Amniotic stem cell (primary cell): ENCODE measurements at places on chromosomes 7 and 10.

DNA sequence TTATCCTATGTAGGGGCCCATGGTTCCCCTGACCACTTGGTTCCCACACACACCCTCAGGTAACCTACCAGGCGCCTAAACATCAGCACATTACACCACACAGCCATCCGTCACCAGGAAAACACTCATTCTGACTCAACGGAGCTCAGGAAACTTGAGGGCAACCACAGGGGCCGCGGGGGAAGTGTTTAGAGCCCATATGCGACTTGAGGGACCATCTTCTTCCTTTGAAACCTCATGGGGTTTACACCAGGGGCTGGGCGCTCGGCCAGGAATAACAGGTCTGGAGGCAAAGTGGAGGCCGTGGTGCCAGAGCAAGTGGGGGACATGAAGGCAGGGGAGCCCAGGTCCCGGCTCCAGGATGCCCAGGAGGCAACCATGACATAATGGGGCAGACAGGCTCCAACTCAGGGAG is 1.5 kb downstream of the STX1A start:
- DNase-seq: peak; percentile 61

GRCh38 chr10:14381475-14381874 is 50.8 kb upstream of the FRMD4A start:
- DNase-seq: no peak

GRCh38 chr7:23387583-23387982 is 82.7 kb downstream of the IGF2BP3 start:
- DNase-seq: no peak

DNA sequence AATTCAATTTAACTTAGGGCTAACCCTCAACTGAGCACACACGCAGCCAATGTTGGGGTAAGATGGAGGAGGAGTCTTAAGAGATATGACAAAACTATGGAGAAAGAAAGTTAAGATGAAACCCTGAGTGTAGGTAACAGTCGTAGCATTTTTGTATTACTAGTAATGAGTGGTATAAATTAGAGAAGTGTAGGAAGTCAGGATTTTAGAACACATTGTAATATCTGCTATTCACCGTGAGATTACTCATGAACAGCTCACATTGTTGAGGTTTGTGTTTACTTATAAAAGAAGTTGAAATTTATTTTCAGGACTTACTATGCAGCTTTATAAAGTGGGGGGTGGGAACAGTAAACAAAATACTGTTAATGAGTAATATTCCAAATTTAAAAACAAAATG is 107.2 kb downstream of the ARHGAP21 start:
- DNase-seq: no peak

GRCh38 chr7:90804370-90804769 is 208.2 kb downstream of the CDK14 start:
- DNase-seq: no peak

DNA sequence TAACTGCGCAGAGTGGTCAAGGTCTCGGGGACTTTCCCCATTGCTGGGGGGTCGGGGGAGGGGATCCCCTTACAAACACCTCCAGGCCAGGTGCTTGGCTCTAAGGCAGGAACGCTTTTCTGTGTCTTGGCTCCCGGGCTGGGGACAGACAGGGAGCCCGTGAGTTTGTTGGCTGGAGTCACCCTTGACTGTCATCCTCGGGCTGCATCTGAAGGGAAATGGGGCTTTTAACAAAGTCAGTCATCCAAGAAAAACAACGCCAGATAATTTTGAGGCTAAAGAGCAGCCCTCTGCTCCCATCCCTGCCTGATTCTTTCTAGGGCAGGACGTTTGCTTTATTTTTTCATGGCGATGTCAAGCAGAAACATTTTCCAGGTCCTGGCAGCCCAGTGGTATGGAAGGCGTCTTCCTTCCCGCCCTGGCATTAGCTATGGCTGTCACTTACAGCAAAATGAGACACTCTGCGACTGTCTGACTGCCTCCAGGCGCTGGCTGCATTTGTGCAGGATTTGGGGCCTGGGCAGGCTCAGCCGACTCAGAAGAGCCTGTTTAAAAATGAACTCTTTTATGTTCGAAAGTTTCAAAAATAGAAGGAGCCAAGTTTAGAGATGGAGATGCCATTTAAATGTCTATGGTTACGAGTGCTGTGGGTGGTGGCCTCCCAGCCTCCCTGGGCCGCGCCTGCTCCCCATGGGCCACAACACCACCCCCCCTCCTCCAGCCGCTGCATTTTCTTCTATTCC is 54.7 kb upstream of the TNS3 start:
- DNase-seq: no peak

DNA sequence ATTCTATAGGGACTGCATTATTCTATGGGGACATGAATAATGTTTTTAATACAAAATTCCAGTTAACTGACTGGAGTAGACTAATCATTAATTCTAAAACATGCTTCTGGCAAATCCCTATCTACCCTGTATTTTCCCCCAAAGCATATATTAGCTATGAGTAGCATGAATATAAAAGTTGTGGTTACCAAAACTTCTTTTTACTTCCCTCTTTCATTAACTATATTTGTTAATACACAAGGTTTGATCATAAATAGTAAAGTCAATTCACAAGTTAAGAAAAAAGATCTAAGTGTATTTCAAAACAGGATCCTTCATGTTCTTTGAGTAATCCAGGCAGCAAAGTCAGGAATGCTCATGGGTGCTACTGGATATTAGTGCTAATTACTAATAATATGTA is 2.9 kb upstream of the RALA start:
- no peak for DNase-seq

- no peak for DNase-seq
Observed at GRCh38 chr7:47183862-47184590, 397.9 kb downstream of the TNS3 start.

DNA sequence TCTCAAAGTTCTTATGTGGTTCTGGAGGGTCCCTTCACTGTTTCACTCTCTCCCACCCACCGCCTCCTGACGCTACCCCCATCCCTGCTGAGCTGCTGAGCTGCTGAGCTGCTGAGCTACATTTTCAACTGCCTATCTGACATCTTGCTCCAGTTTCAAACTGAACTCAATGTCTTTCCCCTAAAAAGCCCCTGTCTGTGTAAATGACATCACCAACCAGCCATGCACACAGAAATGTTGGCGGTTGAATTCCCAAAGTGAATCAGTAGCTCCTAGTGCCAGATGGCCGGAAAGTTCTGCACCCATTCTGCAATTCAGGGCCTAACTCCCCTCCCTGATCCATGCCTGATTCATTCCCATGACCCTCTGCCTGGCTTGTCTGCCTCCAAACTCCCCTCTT is 71.2 kb downstream of the WNT2 start:
- DNase-seq: no peak

GRCh38 chr7:136009488-136010079 is 32.4 kb upstream of the MTPN start:
- peak; percentile 73 for DNase-seq

- DNase-seq: no peak
Observed at GRCh38 chr7:92815412-92815811, 21.0 kb downstream of the CDK6 start.

GRCh38 chr7:50463035-50463434 is 12.9 kb upstream of the FIGNL1 start:
- DNase-seq: no peak

DNA sequence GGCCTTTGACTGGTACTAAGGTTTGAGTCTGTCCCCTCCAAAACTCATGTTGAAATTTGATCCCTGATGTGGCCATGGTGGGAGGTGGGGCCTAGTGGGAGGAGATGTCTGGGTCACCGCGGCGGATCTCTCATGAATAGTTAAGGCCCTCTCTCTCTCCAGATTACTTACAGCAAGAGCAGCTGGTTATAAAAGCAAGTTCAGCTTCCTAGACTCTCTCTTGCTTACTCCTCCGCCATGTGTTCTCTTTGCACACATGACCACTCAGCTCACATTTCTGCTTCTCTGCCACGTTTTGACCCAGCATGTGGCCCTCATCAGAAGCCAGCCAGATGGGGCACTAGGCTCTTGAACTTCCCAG is 29.9 kb upstream of the ZMIZ1 start:
- DNase-seq: no peak

DNA sequence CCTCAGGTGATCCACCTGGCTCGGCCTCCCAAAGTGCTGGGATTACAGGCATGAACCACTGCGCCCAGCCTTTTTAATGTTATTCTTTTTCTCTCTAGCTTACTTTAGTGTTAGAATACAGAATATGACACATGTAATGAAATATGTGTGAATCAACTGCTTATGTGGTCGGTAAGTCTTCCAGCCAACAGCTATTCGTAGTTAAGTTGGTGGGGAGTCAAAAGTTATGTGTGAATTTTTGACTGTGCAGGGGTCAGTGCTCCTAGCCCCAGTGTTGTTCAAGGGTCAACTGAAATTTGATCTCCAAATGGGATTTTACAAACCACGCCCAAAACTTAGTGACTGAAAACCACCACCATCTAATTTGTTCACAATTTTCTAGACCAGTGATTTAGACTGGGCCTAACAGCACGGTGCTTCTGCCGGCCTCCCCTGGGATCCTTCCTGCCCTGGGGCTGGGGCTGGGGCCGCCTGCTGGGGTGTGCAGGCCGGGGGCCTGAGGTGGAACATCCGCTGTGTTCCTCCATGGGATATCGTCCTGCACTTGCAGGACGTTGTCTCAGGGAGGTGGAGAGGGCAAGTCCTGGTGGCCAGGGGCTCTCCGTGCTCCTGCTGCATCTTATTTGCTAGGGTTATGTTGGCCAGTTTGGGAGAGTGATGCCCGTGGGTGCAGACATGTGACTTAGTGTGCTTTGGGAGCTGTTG is 24.5 kb upstream of the GRB10 start:
- no peak for DNase-seq

GRCh38 chr10:23344241-23344841 is at the start of gene C10orf67:
TSS of gene C10orf67 (minus strand) at chr10:23344797. CDS start at chr10:23344774, 23 bp downstream.
- no peak for DNase-seq

DNA sequence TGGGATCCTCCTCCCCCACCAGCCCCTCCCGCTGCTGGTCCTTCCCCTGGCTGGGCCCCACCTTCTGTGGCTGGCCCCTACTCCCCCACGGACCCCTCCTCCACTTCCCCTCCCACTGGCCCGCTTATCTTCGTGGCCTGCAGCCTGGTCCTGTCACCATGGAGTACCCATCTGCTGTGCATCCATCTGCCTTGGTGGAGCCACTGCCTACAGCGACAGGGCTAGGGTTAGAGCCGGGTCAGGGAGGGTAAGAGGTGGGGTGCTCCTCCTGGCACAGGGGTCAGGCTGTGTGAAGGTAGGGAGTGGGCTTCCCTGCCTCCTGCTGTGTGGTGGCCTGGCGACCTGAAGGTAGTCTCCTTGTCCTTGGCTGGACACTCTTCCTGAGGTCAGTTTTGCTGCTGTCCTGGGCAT is 5.2 kb downstream of the ADCY1 start:
- DNase-seq: no peak

DNA sequence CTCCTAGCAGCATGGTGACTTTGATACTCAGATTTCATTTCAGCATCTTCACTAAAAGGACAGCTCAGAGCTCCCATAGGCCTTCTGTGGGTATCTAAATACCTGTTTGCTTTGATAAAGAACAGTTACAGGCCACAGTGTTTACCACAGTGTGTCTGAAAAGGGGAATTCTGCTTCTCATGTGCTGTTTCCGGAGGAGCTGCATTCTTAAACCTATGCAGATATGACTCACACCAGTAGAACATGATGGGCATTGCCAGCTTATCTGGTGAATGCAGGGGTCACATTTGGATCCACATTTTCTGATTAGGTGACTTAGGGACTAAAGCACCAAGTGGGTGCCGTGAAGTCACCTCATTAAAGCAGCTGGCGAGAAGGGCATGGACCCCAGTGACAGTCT is 52.6 kb downstream of the TRRAP start:
- no peak for DNase-seq

GRCh38 chr7:32489788-32490126 is 423 bp downstream of the LSM5 start:
- no peak for DNase-seq

- DNase-seq: no peak
Observed at GRCh38 chr7:6164010-6164409, 108.4 kb downstream of the CYTH3 start.

- peak; percentile 84 for DNase-seq
Observed at GRCh38 chr7:106770191-106770590, 94.9 kb upstream of the PIK3CG start.

DNA sequence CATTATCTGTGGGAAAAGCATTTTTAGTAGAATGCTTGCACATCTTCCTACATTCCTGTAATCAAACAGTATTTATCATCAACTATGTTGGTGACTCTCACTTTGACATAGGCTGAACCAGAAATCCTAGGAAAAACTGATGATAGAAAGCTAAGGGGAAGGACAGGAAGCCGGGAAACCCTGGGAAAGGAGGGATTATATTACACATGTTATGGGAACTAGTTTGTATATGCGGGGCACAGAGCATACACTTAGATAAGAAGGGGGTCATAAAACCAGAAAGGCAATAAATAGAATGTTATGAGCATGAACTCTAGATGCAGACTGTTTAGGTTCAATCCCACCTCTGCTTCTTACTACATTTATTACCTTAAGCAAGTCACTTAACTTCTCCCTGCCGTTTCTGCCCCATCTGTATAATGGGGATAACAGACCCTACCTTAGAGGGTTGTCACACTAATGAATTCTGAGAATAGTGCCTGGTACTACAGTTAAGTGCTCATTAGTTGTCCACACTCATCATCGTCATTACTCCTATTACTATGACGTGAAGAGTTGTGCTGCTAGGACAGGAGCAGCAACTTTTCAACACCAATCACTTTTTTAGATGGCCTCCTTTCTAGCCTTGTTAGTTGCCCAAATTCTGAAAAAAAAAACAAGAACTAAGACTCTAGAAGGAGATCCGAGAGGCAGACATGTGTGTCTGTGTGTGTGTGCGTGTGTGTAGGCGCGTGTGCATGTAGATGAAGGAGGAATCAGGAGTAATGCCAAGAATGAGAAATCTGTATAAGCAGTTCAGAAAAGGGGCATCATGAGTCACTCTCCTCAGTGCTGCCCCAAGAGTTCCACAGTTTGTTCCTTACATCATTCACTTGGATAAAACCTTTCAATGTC is 52.2 kb downstream of the KMT2C start:
- no peak for DNase-seq

GRCh38 chr10:11403116-11403515 is 208.3 kb downstream of the USP6NL start:
- DNase-seq: no peak

- no peak for DNase-seq
Observed at GRCh38 chr7:5827755-5828154, 46.3 kb upstream of the RNF216 start.

- no peak for DNase-seq
Observed at GRCh38 chr7:158024351-158024715, 563.3 kb downstream of the PTPRN2 start.

DNA sequence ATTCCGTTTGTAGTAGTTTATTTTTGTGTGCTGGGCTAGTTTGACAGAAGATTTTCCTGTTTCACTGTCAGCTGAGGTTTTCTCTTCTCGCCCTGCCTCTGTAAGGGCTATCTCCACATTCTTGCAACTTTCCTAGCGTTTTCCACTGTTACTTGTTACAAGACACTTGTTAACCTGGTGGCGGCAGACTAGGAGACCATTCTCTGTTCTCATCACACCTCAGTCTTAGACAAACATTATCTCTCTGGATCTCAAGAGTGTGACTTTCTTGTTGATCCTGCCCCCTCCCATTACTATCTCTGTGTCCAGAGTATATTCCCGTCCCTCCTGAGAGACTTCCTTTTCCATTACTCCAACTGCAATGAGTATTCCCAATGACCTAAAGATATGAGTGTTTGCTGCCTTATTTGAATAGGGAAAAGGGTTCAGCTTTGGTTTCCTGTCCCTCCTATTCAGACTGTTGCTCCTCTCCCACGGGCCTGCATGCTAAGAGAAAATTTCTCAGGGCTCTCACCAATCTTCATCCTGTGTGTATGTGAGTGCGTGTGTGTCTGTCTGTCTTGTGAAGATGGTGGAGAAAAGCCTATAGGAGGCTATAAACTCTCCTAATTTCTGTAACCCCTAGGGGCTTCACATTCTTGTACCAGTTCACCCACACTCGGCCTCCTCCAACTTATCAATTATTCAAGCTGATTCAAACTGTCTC is 722.4 kb upstream of the POT1 start:
- DNase-seq: no peak

GRCh38 chr7:98869597-98870120 is at the start of gene TMEM130:
TSS of gene TMEM130 (minus strand) at chr7:98870014. CDS start at chr7:98869861, 153 bp downstream.
- no peak for DNase-seq
